ENCODE measurements at places on chromosomes 16 and 17.
A peak's percentile ranks its signal among the peaks of the same experiment; 100 is the strongest.

- no peak for DNase-seq
These were observed 33.1 kb downstream of the CTU2 start for GRCh38 chr16:88739139-88739976.

DNA sequence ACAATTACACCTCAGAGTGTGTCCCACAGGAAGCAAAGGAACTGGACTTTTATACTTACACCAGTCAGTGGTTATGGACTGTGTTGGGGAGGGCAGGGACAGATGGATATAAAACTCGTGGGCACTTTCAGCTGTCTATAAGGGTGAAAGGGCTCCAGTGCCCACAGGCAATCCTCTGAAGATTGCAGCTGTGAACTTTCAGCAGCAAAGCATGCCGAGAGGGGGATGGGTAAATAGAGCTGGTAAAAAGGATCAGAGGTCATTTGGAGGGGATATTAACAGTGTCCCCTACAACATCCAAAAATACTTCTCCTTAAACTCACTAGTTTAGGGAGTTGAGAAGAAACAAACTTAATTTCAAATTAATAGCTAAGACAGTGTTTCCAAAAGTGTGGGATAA, 13.3 kb upstream of the RFWD3 start:
- no peak for DNase-seq

- DNase-seq = no peak
These were observed 36.5 kb upstream of the SIAH1 start for GRCh38 chr16:48421741-48422140.

- no peak for DNase-seq
These were observed 9.7 kb upstream of the ZFP1 start for GRCh38 chr16:75138636-75139035.

- DNase-seq = no peak
These were observed 5.0 kb downstream of the SEZ6L2 start for GRCh38 chr16:29894352-29894751.

DNA sequence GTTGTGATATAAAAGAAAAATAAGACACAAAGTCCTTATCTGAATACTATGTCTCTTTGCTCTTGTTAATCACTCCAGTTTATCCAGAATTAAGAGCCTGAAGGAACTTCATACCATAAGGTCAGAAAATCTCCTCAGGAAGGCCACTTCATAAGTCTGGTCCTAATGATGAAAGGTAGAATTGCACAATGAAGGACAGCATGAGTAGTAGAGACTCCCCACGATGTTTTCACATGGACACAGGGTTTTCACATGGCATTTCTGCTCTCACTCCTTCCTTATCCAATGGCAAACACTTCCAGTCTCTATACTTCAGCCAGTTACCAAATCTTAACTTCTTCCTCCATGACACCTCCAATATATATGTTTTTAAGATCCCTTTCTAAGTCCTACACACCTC, 10.2 kb upstream of the C17orf78 start:
- no peak for DNase-seq

DNA sequence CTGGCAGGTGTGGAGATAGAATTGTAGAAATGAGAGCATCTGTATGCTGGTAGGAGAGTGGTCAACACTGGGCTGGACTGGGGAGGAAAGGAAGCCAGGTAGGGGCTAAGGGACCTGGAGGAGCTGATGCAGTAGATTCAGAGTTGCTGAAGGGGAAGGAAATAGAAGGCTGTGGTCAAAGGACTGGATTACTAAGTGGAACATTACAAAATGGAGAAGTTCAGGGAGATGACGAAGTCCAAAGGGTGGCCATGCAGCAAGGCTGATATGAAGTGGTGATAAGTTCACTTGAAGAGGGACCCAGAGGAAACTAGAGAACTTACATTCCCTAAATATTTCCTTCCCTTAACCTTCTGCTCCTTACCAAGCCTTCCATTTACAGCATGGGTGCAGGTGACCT, 8.6 kb upstream of the CCL2 start:
- DNase-seq = no peak

DNA sequence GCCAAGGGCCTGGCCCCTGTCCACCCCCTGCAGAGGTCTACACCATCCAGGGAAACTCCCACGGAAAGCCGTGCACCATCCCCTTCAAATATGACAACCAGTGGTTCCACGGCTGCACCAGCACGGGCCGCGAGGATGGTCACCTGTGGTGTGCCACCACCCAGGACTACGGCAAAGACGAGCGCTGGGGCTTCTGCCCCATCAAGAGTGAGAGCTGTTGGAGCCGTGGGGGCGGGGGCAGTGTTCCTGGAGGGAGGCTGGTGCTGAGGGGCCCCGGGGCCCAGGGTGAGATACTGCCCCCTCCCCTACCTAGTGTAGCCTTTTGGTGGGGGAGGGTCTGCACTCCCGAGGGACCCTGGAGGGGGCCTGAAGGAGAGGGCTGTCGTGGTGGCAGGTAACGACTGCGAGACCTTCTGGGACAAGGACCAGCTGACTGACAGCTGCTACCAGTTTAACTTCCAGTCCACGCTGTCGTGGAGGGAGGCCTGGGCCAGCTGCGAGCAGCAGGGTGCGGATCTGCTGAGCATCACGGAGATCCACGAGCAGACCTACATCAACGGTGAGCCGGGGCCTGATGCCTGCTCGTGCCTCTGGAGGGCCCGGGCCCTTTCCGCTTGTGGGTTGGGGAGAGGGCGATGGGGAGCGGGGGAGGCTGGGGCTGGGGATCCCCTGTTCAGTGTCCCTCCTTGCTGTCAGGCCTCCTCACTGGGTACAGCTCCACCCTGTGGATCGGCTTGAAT, 38.8 kb downstream of the MRC2 start:
- DNase-seq = no peak

GRCh38 chr17:38881600-38882191, 11.8 kb downstream of the LASP1 start:
- DNase-seq = no peak

- DNase-seq = no peak
These were observed 435.5 kb downstream of the MAF start for GRCh38 chr16:79165079-79165478.

DNA sequence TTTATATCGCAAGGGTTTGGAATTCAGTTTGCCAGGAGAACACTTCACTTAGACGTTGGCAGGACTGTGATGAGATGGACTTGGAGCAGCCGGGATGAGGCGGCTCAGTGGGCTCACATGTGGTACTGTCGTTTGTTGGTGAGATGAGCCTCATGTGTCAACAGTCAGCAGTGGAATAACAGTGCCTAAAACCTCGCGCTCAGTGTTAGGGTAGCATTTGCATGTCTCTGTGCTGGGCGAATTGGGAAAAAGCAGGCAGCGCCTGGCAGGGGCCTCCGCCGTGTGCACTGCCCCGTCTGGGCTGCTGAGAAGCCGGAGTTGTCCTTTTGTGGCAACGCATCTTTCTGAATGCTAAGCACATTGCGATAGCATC, 49.7 kb downstream of the CRISPLD2 start:
- DNase-seq = no peak

DNA sequence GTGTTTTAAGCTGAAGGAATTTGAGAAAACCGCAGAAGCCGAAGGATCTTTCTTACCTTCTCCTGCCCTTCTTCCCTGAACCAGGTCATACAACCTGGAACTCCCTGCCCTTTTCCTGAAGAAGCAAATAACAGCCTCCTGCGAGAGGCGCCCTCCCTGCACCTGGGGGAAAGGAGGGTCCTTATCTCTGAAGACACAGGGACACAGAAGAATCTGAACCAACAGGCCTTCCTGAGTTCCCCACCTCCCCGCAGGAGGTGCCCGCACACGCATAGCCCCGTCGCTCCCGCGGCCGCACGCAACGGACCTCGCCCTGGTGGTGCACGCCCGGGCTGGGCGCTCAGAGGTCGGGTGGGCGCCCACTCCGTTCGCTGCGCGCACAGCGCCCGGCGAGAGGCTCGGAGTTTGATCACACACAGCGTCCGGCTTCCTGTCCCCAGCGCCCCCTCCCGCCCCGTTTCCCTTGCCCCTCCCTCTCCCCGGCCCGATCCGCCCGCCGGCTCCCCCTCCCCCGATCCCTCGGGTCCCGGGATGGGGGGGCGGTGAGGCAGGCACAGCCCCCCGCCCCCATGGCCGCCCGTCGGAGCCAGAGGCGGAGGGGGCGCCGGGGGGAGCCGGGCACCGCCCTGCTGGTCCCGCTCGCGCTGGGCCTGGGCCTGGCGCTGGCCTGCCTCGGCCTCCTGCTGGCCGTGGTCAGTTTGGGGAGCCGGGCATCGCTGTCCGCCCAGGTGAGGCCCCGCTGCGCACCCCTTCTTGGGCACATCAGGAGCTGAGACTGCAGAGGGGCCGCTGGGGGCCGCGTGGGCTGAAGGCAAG, at the start of gene TNFSF12:
Gene TNFSF12, plus strand, starts transcription at position 474 of the 816 bp plus-strand sequence. Its CDS starts 96 bp downstream, at position 570.
- DNase-seq = no peak

- DNase-seq = no peak
These were observed 7.5 kb upstream of the C16orf95 start for GRCh38 chr16:87324411-87325275.

GRCh38 chr17:5669191-5669590, 84.9 kb upstream of the NLRP1 start:
- DNase-seq = no peak

- peak; percentile 11 for DNase-seq
These were observed 22.7 kb downstream of the PEMT start for GRCh38 chr17:17568772-17569195.

- no peak for DNase-seq
These were observed 15.5 kb upstream of the NFATC3 start for GRCh38 chr16:68069511-68070248.

DNA sequence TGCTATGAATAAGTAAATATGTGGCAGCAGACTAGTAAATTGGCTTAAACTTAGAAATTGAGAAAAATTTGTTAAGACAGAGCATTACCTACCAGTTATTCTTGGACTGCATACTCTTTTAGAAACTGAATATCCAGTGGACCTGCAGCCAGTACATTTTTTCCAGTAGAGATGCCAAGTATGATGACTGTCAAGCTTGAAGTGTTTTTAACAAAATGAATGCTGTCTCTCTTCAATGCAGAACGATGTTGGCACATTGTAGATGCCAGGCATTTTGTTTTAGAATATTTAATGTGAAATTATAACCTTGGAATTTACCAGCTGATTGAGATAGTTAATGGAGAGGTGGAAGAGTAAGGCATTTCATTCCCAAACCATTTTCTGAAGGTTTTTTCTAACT, 52.5 kb downstream of the NFAT5 start:
- no peak for DNase-seq

- no peak for DNase-seq
These were observed 5.3 kb upstream of the CAVIN1 start for GRCh38 chr17:42428141-42428944.

GRCh38 chr17:2950846-2951245, 112.6 kb downstream of the OR1D5 start:
- DNase-seq = no peak

Measured in stimulated activated CD8-positive, alpha-beta memory T cell treated with anti-CD3 and anti-CD28 coated beads, Interleukin-4, amount 100 ng/mL, for 4 hours (primary cell).